ENCODE measurements at places on chromosomes 4 and X.

- H3K36me3 ChIP-seq, result no peaks in the 10 kb centered on the region
- no peak for DNase-seq
- no peaks in the 10 kb centered on the region for H3K4me1 ChIP-seq
- no peak overlapping the region for H3K27ac ChIP-seq
Observed at GRCh38 chrX:9848718-9849479, 62.7 kb downstream of the SHROOM2 start.

DNA sequence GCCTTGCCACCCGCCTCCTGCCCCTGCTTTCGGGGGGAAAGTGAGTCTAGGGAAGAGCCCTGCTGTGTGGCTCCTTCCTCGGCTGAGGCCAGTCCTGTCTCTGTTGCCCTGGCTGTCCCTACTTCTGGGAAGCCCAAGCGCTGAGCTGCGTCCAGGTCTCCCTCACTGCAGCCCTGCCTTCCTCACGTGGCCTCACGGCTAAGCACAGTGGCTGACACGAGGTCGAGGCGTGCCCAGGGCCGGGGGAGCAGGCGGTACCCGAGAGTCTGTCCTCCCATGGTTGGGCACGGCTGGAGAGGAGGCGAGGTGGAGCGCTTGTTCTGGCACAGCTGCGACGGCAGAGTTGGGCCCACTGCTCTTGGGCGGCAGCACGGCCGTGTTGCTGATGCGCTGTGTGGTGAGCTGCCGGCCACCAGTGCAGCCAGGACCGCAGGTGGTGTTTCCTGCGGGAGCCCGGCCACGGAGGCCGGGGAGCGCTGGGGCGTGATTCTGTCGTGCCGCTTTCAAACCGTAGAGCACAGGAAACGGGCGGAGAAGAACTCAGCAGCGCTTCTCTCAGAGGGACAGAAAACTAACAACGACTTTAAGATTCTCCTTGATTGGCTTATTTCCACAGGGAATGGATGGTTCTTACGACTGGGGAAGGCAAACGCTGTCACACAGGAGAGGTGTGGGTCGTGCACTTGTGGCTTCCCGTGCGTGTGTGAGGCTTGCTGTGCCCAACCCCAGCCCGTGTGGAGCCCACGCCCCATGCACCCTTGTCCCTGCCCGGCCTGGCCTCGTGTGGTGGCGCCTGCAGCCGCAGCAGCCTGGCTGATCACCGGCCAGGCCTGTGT, 21.3 kb downstream of the MAEA start:
- no peaks in the 10 kb centered on the region for H3K27me3 ChIP-seq
- DNase-seq, result no peak
- H3K4me3 ChIP-seq, result peak overlapping the region; percentile 24

- no peak for DNase-seq
- H3K27me3 ChIP-seq, result no peaks in the 10 kb centered on the region
- H3K36me3 ChIP-seq, result no peaks in the 10 kb centered on the region
- H3K4me1 ChIP-seq, result no peaks in the 10 kb centered on the region
Observed at GRCh38 chrX:13428053-13428786, 108.4 kb upstream of the ATXN3L start.

- no peaks in the 10 kb centered on the region for H3K4me1 ChIP-seq
- no peak overlapping the region for H3K27ac ChIP-seq
- no peaks in the 10 kb centered on the region for H3K27me3 ChIP-seq
Observed at GRCh38 chr4:177508662-177509061, 66.4 kb upstream of the AGA start.

DNA sequence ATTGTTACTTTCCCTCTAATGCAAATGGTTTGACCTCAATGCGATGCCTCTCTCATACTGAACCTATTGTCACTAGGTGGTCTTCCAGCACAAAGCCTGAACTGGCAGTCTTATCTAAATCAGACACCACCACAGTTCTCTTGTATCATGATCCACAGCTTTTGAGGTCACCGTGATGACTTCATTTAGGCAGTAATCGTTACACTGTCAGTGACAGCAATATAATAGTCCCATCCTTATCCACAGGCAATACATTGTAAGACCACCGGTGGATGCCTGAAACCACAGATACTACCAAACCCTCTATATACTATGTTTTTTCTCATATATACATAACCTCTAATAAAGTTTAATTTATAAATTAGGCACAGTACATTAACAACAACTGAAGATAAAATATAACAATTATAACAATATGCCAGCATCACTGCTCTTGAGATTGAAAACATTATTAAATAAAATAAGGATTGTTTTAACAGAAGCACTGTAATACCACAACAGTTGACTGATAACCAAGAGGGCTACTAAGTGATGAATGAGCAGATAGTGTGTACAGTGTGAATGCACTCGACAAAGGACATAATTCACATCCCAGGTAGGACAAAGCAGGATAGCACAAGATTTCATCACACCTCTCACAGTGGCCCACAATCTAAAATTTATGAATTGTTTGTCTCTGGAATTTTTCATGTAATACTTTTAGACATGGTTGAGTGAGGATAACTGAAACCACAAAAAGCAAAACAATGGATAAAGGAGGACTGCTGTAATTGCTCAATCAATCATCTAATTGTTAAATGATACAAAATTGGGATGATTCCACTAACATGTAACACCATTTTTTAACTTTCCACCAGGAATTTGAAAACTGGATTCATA, 419.4 kb downstream of the CENPC start:
- H3K4me3 ChIP-seq, result no peak overlapping the region
- no peak overlapping the region for H3K27ac ChIP-seq
- no peaks in the 10 kb centered on the region for H3K4me1 ChIP-seq
- no peak for DNase-seq
- no peaks in the 10 kb centered on the region for H3K36me3 ChIP-seq
- H3K27me3 ChIP-seq, result no peaks in the 10 kb centered on the region

- no peaks in the 10 kb centered on the region for H3K36me3 ChIP-seq
- no peak for DNase-seq
- peaks cover 8% of the 10 kb centered on the region for H3K4me1 ChIP-seq
Observed at GRCh38 chr4:84578540-84579402, 4.2 kb upstream of the CDS1 start.

DNA sequence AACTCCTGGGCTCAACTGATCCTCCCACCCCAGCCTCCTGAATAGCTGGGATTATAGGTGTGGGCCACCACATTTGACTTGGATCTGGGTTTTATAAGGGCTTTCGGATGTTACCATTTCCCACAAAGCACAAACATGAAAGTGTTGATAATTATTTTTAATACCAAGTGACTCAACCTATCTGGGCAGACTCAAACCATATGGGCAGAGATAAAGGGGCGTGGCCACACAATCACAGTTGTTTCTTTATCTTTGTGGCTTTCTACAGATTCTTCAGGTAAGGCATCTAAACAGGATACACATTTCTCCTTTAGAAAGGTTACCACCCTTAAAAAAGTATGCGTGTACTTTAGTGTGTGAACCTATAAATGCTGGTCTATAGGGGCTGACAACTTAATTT, 122.5 kb downstream of the ZNF827 start:
- H3K27me3 ChIP-seq, result no peaks in the 10 kb centered on the region
- no peak overlapping the region for H3K4me3 ChIP-seq
- no peaks in the 10 kb centered on the region for H3K4me1 ChIP-seq
- H3K27ac ChIP-seq, result no peak overlapping the region
- DNase-seq, result no peak
- no peaks in the 10 kb centered on the region for H3K36me3 ChIP-seq

- no peaks in the 10 kb centered on the region for H3K27me3 ChIP-seq
- no peak overlapping the region for H3K4me3 ChIP-seq
- H3K4me1 ChIP-seq, result no peaks in the 10 kb centered on the region
- DNase-seq, result no peak
Observed at GRCh38 chr4:3158841-3159240, 84.4 kb downstream of the HTT start.

- no peak overlapping the region for H3K4me3 ChIP-seq
- H3K4me1 ChIP-seq, result no peaks in the 10 kb centered on the region
- H3K27ac ChIP-seq, result no peak overlapping the region
Observed at GRCh38 chr4:56215141-56215783, 172.0 kb downstream of the AASDH start.

GRCh38 chr4:35087218-35087617, 1157.1 kb downstream of the ARAP2 start:
- H3K36me3 ChIP-seq, result no peaks in the 10 kb centered on the region
- H3K4me3 ChIP-seq, result no peak overlapping the region
- H3K27ac ChIP-seq, result no peak overlapping the region
- no peaks in the 10 kb centered on the region for H3K27me3 ChIP-seq
- H3K4me1 ChIP-seq, result no peaks in the 10 kb centered on the region

DNA sequence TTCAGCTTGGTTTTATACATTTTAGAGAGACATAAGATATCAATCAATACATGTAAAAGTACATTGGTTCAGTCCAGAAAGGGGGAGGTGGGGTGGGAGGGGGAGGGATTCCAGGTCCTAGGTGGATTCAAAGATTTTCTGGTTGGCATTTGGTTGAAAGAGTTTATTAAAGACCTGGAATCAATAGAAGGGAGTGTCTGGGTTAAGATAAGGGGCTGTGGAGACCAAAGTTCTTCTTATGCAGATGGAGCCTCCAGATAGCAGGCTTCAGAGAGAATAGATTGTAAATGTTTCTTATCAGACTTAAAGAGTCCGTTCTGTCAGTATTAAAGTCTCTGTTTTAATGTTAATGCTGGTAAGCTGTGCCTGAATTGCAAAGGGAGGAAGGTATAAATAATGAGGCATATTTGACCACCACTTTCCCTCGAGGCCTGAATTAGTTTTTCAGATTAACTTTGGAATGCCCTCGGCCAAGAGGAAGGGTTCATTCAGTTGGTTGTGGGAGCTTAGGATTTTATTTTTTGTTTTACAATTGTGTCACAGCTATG, 169.9 kb downstream of the AASDH start:
- H3K27ac ChIP-seq, result no peak overlapping the region
- no peak overlapping the region for H3K4me3 ChIP-seq
- no peaks in the 10 kb centered on the region for H3K27me3 ChIP-seq
- DNase-seq, result no peak
- no peaks in the 10 kb centered on the region for H3K36me3 ChIP-seq

DNA sequence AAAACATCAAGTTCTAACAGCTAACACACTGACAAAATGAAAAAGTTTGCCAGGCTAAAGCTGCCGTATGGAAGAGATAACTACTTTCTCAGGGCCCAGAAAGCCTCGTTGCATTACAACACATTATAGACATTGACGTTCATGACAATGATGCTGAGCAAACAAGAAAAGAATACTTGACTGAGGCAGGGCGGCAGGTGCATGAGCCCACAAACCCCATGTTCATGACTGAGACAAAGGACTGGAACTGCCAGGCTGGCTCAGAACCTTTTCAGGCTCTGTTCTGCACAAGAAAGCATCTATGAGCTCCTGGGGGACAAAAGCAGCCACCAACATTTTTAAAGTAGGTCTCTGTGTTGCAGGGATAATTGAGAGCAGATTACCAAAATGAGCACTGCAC, 13.6 kb downstream of the TLR6 start:
- no peaks in the 10 kb centered on the region for H3K27me3 ChIP-seq
- no peaks in the 10 kb centered on the region for H3K36me3 ChIP-seq
- H3K27ac ChIP-seq, result no peak overlapping the region
- no peak overlapping the region for H3K4me3 ChIP-seq
- DNase-seq, result no peak

GRCh38 chr4:120007191-120007871, 59.3 kb downstream of the MAD2L1 start:
- no peak overlapping the region for H3K27ac ChIP-seq
- no peak overlapping the region for H3K4me3 ChIP-seq
- no peaks in the 10 kb centered on the region for H3K36me3 ChIP-seq
- no peaks in the 10 kb centered on the region for H3K4me1 ChIP-seq
- no peaks in the 10 kb centered on the region for H3K27me3 ChIP-seq
- DNase-seq, result no peak

- no peaks in the 10 kb centered on the region for H3K36me3 ChIP-seq
- DNase-seq, result no peak
- no peaks in the 10 kb centered on the region for H3K4me1 ChIP-seq
Observed at GRCh38 chr4:121007660-121008059, 64.7 kb downstream of the NDNF start.

- peaks cover 12% of the 10 kb centered on the region for H3K36me3 ChIP-seq
- H3K27ac ChIP-seq, result no peak overlapping the region
- peaks cover 14% of the 10 kb centered on the region for H3K4me1 ChIP-seq
- no peak overlapping the region for H3K4me3 ChIP-seq
Observed at GRCh38 chr4:7761720-7762119, 177.9 kb downstream of the AFAP1 start.

- H3K27ac ChIP-seq, result no peak overlapping the region
- DNase-seq, result no peak
- H3K4me3 ChIP-seq, result no peak overlapping the region
- no peaks in the 10 kb centered on the region for H3K4me1 ChIP-seq
- H3K36me3 ChIP-seq, result no peaks in the 10 kb centered on the region
Observed at GRCh38 chr4:26349496-26349895, 28.7 kb downstream of the RBPJ start.

GRCh38 chrX:85955510-85955909, 91.8 kb downstream of the CHM start:
- H3K36me3 ChIP-seq, result peaks cover 4% of the 10 kb centered on the region
- H3K27ac ChIP-seq, result no peak overlapping the region
- H3K4me1 ChIP-seq, result no peaks in the 10 kb centered on the region
- no peak overlapping the region for H3K4me3 ChIP-seq
- no peak for DNase-seq

DNA sequence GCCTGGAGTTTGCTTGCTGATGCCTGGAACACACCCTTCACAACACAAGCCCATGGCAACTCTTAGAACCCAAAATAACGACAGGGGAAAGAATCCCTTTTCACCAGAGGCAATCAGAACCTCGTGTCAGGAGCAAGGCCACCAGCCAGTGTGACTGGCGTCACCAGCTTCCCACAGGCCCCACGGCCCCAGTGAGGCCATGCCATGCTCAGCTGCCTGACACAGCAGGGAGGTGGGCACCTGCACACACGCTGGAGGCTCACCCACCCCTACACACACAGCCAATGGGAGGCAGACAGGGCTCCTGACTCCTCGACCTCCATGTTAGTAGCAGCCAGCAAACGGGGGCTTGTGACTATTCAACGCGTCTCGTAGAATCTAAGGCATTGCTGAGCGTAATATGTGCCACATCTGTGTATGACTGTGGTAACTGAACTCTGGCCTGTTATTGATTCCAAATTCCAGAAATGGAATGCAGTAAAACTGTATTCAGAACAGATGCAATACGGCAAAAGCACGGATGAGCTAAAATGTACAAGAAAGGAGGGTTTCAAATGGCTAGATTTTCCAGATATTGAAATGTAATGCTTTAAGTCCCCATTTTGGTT, 28.5 kb downstream of the RNF212 start:
- no peaks in the 10 kb centered on the region for H3K27me3 ChIP-seq
- H3K4me3 ChIP-seq, result no peak overlapping the region
- no peak for DNase-seq
- H3K27ac ChIP-seq, result no peak overlapping the region

DNA sequence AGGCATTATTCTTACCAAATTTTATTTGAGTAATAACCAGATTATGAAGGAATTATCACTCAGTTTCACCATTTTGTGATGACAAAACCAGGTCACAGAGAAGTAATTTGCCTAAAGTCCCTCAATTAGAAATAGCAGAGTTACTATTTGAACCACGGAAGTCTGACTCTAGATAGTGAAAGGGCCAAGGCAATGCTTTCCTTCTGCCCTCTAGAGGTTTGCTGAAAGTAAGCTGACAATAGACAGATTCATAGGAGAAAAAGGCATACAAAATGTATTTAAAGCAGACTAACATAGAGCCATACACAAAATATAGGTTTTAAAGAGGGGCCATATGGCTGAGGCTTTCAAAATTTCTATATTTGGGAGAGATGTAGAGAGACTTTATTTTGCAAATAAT, 43.1 kb downstream of the CXXC4 start:
- H3K4me1 ChIP-seq, result no peaks in the 10 kb centered on the region
- H3K27ac ChIP-seq, result no peak overlapping the region

GRCh38 chr4:77156912-77157858, at the start of gene CCNG2:
Gene CCNG2, plus strand, starts transcription at chr4:77157207. Its CDS starts 1,326 bp downstream, at chr4:77158533.
- H3K4me3 ChIP-seq, result peak within 1 kb of the TSS; percentile 100
- H3K27me3 ChIP-seq, result no peaks in the 10 kb centered on the region
- peak within 1 kb of the TSS; percentile 79 for H3K27ac ChIP-seq
- peaks cover 4% of the 10 kb centered on the region for H3K36me3 ChIP-seq

- H3K36me3 ChIP-seq, result no peaks in the 10 kb centered on the region
- DNase-seq, result no peak
- H3K4me1 ChIP-seq, result no peaks in the 10 kb centered on the region
- H3K27ac ChIP-seq, result no peak overlapping the region
Observed at GRCh38 chr4:156764145-156764544, 207.5 kb downstream of the PDGFC start.

All from effector memory CD4-positive, alpha-beta T cell (primary cell).